Stimulated activated CD4-positive, alpha-beta T cell treated with anti-CD3 and anti-CD28 coated beads, Interleukin-2, amount 100 ng/mL, for 48 hours (primary cell): ENCODE measurements at places on chromosomes 4 and X.

- DNase-seq: no peak
Observed at GRCh38 chr4:145103496-145103895, 5.4 kb downstream of the ABCE1 start.

DNA sequence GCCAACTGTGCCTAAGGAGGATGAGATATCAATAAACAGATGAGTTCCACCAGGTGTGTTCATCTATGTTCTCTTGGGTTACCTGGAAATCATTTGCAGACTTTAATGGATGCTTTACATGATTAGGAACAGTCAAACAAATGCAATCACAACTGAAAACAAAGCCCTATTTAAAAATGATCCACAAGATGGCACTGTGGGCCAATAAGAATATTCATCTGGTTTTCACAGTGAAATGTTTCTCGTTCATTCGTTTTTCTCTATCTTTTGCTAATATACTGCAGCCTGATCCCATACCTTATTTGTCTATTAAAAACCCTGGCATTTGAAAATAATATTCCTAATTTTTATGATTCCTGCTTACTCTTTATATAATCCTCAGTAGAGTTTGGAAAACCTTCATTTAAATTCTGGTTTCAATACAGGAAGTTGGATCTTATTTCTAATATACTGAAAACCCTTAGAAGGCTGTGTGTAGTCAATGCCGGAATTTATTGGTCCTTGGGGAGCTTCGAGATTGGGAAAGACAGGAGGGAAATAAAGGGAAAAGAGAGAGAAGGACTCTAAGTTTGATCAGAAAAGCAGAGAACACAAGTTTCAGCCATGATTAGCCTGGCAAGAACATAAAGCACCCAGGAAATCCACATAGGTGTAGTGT is 63.8 kb upstream of the TAPT1 start:
- no peak for DNase-seq

- no peak for DNase-seq
Observed at GRCh38 chr4:38667085-38667893, 3.3 kb downstream of the KLF3 start.

DNA sequence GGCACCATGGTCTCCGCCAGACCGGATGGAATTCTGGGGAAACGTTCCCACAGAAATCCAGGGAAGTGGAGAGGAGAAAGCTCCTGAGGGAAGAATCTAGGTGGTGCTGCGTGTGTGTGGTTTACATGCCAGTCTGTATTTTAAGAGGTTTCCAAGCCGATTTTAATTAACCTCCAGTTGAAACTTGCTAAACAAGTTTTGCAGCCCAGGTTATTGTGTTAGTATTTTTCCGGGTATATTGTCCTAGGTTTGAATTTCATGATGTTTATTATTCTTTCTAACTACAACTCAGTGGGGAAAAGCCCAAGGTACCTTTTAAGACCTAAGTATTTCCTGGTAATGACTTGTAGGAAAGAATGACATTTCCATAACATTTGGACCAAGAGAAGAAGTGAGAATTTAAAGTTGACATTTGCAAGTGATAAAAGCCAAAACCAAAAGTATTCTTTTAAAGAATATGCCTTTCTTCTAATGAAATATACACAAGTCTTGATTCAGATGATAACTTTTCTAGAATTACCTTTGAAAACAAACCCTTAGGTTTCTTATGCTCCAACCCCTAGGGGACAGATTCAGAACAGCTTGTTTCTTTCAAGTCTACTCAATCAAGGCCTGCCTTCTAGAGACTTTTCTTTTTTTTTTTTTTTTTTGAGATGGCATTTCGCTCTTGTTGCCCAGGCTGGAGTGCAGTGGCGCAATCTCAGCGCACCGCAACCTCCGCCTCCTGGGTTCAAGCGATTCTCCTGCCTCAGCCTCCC is 14.6 kb downstream of the SAT1 start:
- DNase-seq: no peak

DNA sequence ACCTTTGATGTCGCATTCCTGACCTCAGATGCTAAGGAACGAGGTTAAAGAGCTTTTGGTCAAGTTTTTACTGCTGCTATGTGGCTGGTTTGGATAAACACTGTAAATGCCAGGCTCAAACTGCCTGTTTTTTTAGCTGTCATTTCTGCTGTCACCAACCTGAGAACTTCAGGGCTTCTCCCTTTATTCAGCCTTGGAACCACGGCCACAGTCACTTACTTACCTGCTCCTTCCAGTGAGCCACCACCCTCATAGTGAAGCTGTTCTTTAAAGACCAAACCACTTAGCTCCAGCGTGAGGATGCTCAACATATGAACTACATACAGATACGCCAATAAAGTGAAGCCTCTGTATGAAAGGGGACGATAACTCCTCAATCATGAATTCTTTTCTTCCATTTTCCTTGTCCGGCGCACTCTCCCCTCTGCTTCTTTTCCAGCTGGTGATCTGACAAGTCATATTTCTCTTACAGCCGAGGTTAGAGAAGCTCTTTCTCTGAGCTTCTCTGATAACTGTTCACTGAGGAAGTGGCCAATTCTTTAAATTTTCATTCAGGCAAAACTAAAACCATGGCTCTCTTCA is 152.8 kb upstream of the ANK2 start:
- no peak for DNase-seq

GRCh38 chrX:39966176-39966575 is 131.6 kb downstream of the BCOR start:
- DNase-seq: no peak

- no peak for DNase-seq
Observed at GRCh38 chrX:86066998-86067397, 19.6 kb upstream of the CHM start.

GRCh38 chr4:59161249-59161648 is 2038.9 kb upstream of the ADGRL3 start:
- DNase-seq: no peak

DNA sequence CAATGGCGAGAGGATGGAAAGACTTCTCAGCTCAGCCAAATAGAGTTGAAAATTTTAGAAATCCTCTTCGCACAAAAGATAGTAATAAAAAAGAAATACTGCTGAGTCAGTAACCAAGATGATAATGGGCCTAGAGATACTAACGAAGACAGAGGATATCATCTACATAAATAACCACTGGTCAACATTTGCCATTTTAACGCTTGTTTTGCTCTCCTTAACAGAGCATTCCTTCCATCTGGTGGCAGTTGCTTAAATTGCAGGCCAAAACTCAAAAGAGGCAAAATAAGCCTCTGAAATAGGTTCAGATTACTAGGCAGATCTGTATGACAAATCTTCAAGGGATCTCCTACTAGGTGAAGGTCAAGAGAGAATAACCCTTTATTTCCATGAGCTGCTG is 51.7 kb upstream of the MCF2 start:
- DNase-seq: no peak

DNA sequence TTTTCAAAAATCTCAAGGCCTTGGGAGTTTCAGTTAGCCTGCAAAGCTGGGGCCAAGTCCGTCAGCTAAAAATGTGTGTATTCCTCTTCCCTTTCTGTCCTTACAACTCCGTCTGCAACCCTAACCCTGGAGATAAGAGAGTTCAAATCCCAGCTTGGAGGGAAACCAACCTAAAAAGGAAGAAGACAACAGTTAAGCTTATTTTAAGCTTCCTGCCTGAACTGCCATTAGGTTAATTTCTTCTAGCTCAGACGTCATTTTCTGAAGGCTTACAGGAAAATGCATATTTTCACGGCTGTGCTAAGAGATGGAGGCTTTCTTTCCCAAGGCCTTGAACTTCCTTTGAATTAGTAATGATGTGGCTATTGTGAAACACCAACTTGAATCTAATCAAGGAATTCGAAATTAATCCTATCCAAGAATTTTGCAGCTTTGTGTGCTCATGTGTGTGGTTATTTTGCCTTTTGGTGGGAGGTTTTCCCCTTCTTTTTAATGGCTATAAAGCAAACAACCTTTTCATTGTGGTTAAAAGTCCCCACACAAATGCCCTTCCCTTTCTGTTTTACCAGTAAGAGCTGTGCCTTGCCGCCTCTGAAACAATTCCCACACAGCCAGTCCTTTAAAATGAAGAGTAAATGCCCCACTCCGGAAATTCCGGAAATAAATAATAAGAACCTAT is 103.5 kb downstream of the IRF2 start:
- DNase-seq: no peak

DNA sequence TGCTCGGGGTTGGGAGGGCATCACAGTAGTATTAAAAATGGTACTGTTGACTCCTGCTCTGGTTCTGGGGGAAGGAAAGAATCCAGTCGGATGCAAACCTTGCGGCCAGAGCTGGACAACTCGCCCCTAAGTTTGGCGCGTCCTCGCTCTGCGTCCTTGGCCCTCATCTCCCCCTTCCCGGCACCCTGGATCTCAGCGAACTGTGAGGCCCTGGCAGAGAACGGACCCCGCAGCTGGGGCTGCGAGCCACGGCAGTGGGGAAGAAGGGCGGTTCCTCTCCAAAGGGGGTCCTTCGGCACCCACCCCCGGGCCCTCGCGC is 14.0 kb downstream of the ARHGEF6 start:
- no peak for DNase-seq

DNA sequence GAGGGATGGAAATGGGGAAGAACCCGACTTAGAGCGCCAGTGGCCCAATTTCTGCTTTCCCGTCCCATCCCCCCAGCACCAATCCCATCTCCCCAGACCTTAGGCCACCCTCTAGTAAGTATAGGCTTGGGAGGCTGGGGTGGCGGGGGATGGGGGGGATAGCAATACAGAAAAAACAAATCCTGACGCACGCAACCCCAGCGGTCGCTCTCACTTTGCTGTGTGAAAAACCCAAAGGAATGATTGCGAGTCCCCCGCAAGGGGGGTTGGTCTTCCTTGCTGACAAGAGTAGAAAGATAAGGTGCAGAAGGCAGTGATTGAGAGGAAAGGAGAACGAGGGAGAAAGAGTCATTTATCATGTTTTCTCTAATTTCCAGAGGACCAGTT is 863 bp downstream of the CPE start:
- no peak for DNase-seq

DNA sequence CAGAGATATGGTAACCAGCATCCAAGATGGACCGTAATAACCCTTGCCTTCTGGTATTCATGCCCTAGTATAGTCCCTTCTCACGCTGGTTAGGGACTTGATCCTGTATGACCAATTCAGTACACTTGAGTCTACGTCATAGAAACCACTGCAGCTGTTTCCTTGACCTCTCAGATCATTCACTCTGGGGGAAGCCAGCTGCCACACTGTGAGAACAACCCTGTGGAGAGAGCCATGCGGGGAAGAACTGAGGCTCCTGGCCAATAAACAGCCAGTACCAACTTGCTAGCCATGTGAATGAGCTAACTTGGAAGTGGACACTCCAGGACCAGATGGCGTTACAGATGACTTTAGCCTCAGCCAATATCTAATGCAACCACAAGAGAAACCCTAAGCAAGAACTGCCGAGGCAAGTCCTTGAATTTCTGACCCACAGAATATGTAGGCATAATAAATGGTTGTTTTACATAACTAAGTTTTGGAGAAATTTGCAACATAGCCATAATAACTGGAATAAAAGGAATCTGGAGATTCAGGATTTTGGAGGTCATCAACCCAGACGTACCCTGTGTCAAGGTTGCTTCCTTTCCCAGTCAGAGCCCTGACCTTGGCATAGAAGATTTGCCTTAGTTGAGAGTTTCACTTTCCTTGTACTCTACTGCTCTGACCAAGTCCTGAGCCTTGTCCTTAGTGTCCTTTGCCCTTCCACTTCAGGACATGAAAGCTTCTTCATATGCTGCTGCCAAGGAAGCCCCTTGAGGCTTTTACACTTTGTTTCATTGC is 87.3 kb upstream of the ZNF81 start:
- no peak for DNase-seq

- no peak for DNase-seq
Observed at GRCh38 chr4:93776386-93777080, 52.0 kb upstream of the ATOH1 start.

GRCh38 chr4:75513526-75514130 is 575 bp downstream of the RCHY1 start:
- DNase-seq: no peak

DNA sequence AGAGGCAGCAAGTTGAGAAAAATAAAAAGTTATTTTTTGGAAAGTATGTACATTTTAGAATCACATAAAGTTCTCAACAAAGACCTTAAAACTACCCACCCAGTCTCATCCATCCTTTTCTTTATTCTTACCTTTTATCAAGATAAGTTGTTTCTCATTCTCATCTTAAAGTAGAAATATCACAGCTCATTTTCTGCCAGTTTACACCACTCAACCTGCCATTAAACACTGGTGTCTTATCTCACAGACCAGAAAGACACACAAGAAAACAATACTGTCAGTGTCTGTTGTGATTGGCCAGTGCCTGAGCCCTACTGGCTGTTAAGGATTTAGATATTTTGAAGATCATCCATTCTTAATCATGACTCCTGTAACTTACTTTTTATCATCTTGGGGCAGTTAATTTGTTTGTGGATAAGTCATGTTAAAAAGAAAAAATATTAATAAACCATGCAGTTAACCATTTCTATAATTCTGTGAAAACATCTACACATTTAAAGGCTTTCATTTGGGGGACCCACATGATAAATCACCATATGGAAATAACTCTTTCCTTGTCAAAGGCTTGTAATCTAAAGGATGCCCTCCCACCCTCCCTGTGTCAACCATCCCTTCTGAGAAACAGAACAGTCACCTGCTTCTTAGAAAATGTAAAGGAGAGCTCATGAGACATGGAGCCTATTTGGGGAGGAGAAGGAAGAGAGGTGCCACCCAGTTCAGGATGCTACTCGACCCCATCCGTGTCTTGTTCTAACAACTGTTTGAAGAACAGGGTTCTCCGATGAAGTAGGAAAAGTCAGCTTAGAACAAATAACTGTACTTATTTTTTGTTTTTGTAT is 897.2 kb upstream of the INTU start:
- no peak for DNase-seq

DNA sequence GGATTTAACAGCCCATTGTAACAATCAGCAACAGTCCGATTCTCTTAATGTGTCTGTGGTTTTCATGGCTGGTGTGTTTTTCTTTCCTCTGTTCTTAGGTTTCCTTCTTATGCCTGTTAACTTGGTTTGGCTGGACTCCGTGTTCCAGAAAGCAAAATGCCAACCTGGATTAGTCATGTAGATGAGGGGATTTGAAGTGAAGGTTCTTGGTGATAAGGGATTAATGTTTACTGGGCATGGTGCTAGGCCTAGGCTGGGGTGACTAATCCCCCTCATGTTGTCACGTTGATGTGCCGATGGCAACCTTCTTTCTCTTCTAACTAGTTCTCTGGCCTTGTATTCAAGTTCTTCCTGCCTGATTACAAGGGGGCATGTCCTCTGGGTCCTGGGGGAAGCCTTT is 85.9 kb downstream of the REPS2 start:
- no peak for DNase-seq

DNA sequence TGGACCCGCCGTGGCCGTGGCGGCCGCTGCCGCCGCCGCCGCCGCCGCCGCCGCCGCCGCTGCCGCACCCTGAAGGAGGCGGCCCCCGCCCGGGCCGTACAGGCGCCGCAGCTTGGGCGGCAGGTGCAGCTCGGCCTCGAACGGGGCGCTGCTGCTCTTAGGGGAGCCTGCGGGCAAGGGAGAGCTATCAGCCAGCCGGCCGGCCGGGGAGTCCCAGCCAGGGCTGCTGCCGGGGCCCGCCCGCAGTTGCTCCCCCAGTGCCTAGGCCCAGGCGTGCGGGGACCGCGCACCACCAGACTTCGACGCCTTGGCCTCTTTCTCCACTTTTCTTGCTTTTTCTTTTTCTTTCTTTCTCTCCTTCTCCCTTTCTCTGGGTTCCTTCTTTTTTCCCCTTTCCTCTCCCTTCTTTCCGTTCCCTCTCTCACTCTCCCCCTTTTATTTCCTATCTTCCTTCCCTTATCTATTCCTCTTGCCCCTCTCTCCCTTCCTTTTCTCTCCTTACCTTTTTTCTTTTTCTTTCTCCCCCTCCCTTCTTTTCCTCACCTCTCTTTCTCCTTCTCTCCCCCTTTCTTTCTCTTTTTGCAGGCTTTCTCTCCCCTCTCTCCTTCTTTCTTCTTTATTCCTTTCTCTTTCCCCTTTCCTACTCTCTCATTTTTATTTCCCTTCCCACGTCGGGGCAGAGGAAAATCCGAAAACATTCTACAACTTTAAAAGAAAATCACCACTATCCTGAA is 2.0 kb downstream of the ARX start:
- DNase-seq: no peak
